ENCODE measurements at places on chromosomes 5 and 9.
A peak's percentile ranks its signal among the peaks of the same experiment; 100 is the strongest.

GRCh38 chr9:90998573-90998972 lies 197.0 kb downstream of the SYK start:
- peak; percentile 1 for DNase-seq

GRCh38 chr5:154002093-154002492 lies 36.6 kb downstream of the FAM114A2 start:
- no peak for DNase-seq

GRCh38 chr5:26807231-26808199 lies 230.9 kb downstream of the CDH9 start:
- DNase-seq = no peak

DNA sequence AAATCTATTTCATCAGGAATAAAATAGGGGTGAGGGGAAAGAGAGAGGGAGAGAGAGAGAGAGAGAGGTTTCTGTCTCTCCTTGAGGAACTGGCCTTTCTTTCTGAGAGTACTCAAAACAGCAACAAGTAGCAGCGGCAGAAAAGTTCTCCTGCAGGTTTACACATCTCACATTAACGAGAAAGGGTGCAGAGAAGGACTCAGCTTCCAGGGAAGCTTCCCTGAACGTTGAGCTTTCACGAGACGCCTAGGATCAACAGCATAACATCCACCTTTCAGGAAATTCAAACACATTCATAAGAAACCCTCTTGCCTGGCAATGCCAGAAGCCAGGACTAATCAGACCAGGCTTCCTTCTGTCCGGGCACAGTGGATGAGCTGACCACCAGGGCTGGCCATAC lies 162.9 kb downstream of the ZDHHC21 start:
- DNase-seq = no peak

- no peak for DNase-seq
These were observed 5.7 kb downstream of the CMBL start for GRCh38 chr5:10301842-10302610.

- no peak for DNase-seq
These were observed 1917.9 kb downstream of the EFNA5 start for GRCh38 chr5:105752801-105753200.

GRCh38 chr9:106834888-106835287 lies 28.1 kb upstream of the ZNF462 start:
- no peak for DNase-seq

DNA sequence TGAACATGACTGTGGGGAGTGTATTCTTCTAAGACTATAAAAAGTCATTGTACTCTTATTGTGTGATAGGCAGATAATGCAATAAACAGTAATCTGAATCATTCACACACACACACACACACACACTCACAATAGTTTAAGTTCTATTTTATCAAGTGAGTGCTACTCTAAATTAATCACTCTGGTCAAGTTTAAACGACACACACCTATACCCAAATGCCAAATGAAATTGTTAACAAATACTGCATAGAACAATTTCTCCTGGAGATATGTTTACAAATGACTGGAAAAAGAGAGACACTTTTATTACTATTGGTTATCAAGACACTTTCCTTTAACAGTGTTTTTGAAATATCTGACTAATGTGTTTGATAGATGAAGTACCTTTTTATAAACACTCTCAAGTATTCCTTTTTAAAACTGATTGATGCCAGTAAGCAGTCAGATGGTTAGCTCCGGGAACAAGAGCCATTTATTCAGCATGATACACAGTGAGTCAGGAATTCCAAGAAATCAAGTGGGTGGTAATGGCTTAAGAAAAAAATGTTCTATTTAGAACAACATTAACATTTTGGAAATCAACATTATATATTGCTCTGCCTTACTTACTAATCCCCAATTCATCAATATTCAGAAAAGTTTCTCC lies 521.6 kb upstream of the ST8SIA4 start:
- no peak for DNase-seq

DNA sequence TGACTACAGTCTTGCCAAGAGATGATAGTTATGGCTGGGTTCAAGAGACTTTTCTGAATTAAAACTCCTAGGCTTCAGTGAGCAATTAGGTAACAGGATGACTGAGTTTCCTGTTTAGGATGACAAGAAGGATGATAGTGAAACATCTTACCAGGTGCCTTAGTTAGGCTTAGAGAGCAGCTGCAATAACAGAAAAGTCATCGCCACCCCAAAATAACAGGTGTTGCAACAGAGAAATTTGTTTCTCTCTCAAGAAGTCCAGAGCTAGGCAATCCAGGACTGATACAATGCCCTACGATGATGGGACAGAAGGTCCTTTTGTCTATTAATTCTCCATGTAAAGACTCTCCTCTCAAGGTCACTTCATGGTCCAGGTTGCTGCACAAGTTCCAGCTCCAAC lies 361.8 kb downstream of the CAAP1 start:
- no peak for DNase-seq

DNA sequence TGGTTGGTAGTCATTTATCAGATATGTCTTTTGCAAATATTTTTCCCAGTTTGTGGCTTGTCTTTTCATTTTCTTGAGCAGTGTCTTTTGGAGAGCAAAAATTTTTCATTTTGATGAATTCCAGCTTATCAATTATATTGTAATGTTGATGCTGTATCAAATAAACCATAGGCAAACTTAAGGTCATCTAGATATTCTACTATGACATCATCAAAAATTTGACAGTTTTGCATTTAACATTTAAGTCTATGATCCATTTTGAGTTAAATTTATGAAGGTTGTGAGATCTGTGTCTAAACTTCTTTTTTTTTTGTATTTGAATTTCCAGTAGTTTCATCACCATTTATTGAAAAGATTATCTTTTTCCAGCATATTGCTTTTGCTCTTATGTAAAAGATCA lies 505.5 kb upstream of the COX7C start:
- DNase-seq = no peak

DNA sequence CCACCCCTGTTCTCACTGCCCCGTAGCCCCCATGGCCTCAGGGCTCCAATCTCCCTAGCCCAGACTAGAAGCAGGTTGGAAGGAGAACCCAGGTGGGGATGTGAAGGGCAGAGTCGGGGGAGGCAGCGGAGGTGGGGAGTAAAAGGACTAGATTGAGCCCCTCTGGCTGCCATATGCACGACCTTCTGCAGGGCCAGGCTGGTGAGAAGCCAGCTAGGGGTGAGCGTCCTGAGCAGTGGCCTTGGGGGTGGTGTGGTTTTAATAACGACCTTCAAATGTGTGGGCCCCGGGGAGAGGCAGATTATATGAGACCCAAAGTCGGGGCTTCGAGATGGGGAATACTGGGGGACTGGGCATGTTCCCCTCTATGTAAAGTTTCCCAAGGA lies 139.5 kb downstream of the C9orf50 start:
- DNase-seq = no peak

DNA sequence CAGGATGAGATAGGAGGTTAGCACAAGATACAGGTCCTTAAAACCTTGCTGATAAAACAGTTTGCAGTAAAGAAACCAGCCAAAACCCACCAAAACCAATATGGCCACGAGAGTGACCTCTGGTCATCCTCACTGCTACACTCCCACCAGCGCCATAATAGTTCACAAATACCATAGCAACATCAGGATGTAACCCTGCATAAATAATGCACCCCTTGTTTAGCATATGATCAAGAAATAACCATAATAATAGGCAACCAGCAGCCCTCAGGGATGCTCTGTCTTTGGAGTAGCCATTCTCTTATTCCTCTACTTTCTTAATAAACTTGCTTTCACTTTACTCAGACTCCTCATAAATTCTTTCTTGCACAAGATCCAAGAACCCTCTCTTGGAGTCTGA lies 86.9 kb upstream of the PRSS3 start:
- DNase-seq = no peak

DNA sequence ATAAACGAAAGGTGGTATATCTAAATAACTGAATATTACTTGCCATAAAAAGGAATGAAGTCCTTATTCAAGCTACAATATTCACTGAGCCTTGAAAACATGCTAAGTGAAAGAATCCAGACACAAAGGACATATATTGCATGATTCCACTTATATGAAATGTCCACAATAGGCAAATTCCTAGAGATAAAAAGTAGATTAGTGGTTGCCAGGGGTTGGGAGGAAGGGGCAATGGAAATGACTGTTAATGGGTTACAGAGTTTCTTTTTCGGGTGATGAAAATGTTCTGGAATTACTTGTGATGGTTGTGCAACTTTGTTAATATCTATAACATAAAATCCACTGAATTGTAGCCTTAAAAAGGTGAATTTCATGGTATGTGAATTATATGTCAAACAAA lies 227.1 kb upstream of the TRIM32 start:
- no peak for DNase-seq

DNA sequence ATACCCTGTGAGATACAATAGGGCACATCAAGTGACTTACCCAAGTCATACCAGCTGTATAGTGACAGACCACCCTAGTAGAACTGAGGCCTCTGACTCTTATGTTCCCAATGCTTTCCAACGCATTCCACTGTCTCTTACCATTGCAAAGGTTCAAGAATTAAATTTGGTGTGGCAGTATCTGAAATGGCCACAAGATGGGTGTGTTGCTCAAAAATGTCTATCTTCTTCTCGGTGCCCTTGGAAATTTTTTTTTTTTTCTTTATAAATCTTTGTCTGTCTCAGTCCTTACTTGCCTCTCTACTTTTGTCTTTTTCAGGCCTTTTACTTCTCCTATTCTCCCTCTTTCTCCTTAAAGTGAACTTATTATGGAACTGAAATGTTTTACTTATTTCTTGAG lies 48.4 kb downstream of the GPR21 start:
- no peak for DNase-seq

DNA sequence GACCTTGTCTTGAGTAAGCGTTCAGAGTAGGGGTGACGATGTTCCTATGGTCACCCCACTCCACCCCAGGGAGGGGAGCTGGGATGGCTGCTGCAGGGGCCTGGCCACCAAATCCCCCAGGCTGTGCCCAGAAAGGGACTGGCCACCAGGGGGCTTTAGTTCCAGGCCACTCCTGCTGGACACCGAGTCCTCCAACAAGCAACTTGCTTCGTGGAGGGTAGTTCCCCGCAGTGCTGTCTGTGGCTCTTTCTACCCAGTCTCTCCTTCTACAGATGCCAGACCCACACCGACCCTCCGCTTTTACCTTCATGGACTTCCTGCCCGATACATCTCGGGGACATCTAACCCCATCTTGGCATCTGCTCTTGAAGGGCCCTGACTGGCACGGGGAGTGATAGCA lies 35.7 kb upstream of the GABRP start:
- DNase-seq = no peak

- no peak for DNase-seq
These were observed 827.2 kb downstream of the MAT2B start for GRCh38 chr5:164332349-164333196.

GRCh38 chr9:111599092-111599954 lies at the start of gene PTGR1:
Gene PTGR1 (minus strand): TSS chr9:111599647. CDS start chr9:111597422, 2,225 bp downstream.
- DNase-seq = peak; percentile 78

- no peak for DNase-seq
These were observed 14.3 kb downstream of the ERMP1 start for GRCh38 chr9:5818424-5819142.

GRCh38 chr5:132526290-132526973 lies 16.9 kb downstream of the IL5 start:
- DNase-seq = peak; percentile 83

DNA sequence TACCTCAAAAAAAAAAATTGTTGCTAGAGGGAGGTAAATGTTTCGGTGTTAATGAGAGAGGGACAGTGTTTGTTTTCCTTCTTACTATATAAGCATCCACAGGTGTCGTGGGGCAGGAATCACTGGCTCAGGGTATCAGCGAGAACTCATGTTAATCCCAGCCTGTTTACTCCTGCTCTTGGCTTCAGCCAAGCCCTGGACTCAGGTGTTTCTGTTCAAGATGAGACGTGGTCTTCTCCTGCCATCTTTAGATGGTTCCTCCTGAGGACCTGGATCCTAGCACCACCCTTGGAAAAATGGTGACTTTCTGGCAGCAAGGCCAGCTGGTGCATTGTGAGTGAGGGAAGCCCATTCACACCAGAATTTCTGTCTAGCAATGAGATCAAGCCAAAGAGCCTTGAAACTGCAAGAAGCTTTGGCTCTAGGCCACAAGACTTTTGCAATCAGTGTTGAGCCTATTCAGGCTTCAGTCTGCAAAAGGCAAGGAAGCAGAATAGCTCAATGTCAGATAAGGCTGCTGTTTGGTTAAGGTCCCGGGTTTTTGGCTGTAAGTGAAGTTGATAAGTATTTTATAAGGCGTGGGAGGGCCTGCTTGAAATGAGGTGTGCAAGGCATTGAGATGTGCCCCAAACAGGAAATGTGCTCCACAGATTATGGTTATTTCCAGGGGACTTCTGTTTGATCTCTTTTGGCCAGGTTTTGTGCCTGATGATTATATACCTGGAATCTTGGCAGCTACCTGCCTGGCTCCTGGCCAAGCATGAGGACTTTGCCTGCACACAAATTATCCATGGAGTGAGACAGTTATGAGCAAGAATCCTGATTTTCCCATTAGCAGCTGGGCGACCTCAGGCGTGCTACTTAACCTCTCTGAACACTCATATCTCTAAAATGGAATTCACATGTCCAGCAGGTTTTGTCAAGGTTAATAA lies 99.8 kb downstream of the TENT4A start:
- no peak for DNase-seq

GRCh38 chr9:106421772-106422171 lies 441.2 kb upstream of the ZNF462 start:
- DNase-seq = no peak

DNA sequence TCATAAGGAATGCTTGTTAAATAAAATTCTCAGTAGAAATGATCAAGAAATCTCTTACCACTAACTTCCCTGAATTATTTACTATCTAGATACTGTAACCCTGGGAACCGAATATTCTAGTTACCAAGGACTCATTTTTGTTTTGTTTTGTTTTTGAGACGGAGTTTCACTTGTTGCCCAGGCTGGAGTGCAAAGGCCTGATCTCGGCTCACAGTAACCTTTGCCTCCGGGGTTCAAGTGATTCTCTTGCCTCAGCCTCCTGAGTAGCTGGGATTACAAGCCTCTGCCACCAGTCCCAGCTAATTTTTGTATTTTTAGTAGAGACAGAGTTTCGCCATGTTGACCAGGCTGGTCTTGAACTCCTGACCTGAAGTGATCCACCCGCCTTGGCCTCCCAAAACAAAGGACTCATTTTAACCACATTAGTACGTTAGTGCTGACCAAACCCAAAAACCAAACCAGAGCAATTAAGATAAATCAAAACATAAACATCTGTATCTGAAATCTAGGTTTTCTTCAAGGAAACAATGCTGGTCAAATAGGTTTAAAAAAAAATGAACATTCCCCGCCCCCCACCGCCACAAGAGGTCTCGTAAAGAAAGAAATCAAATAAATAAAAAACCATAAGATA lies 3.7 kb downstream of the TXN start:
- peak; percentile 55 for DNase-seq

GRCh38 chr5:136242136-136242535 lies 49.2 kb upstream of the SMIM32 start:
- no peak for DNase-seq

DNA sequence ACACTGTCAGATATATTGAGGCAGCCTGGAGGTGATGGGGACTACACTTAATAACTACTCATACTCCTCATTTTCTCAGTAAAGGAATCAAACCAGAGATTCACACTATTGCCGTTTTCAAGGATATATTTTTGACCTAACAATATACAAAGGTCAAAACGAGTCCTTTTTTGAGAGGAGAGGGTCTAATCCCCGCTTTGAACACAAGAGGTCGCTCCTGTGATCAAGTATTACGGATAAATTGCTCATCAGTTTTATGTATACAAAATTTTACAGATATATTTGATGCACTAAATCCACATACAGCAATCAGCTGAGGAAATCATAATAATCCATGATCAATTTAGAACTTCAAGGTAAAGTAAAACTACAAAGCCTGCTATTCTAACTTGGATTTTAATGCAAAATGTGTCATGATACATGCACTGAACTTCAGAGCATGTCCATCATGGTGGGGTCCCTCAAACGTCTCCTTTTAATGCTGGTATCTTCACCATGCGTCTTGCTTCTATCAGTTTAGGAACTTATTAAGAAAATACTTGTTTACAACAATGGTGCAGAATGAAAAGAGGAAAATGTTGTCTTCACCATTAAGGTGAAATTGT lies 2.5 kb upstream of the ISL1 start:
- DNase-seq = no peak
